ENCODE measurements at places on chromosomes 7 and 10. TPM values are rescaled to one million over a fixed set of nuclear protein-coding genes. Genes with fewer than 3 reads are reported as not detected.

DNA sequence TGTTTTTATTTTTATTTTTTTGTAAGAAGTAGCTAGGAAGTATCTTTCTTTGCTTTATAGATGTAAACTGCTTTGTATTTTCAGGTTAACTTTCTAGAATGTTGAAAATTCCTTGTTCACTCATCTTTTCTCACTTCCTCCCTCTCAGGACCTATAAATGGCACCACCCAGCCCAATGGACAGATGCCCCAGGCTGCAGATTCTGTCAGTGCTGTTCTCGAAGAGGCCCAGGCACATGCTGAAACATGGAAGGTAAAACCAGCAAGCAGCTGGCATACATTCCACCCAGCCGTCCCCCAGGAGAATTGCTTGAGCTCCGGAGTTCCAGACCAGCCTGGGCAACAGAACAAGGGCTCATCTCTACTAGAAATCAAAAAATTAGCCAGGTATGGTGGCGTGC, 47.1 kb upstream of the PDSS1 start:
- DNase-seq = no peak
- H3K27ac ChIP-seq = no peak overlapping the region
- H3K4me3 ChIP-seq = no peak overlapping the region
- H3K4me1 ChIP-seq = no peaks in the 10 kb centered on the region
- no peaks in the 10 kb centered on the region for H3K27me3 ChIP-seq

The CDK13 gene
- 56.7 TPM for total RNA-seq

DNA sequence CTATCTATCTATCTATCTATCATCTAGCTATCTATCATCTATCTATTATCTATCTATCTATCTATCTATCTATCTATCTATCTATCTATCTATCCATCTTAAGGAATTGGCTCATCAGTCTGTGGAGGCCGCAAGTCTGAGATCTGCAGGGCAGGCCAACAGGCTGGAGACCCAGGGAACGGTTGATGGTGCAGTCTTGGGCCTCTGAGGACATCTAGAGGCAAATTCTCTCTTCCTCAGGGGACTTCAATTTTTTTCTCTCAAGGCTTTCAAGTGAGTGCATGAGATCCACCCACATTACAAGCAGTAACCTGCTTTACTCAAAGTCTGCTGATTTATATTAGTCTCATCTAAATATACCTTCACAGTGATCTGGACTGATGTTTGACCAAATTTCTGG, 197.0 kb downstream of the GLRX3 start:
- H3K27ac ChIP-seq = no peak overlapping the region
- H3K4me3 ChIP-seq = no peak overlapping the region
- H3K27me3 ChIP-seq = no peaks in the 10 kb centered on the region
- H3K4me1 ChIP-seq = no peaks in the 10 kb centered on the region
- no peaks in the 10 kb centered on the region for H3K36me3 ChIP-seq

DNA sequence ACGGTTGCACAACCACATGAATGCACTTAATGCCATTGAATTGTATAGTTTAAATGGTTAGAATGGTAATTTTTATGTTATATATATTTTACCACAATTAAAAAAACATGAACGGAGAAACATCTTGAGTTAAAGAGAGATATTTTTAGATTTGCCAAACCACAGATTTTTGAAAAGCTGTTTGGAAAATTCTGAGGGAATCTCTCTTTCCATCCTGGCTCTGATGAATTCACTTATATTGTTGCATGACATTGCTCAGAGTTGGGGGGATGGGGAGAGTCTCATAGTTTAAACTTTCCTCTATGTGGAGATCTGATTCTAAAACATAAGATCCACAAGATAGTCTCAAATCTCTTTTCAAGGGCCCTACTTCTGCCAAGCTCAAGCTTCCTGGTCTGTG, 275.0 kb upstream of the NPVF start:
- H3K27me3 ChIP-seq = no peaks in the 10 kb centered on the region
- no peak overlapping the region for H3K4me3 ChIP-seq
- no peaks in the 10 kb centered on the region for H3K4me1 ChIP-seq
- no peak for DNase-seq
- no peak overlapping the region for H3K27ac ChIP-seq

The UMAD1 gene
- total RNA-seq = 6.6 TPM

- H3K36me3 ChIP-seq = no peaks in the 10 kb centered on the region
- H3K27ac ChIP-seq = no peak overlapping the region
- no peak for DNase-seq
- no peaks in the 10 kb centered on the region for H3K4me1 ChIP-seq
- peaks cover 3% of the 10 kb centered on the region for H3K27me3 ChIP-seq
- no peak overlapping the region for H3K4me3 ChIP-seq
Measured at GRCh38 chr10:49601857-49602256, 8.3 kb upstream of the SLC18A3 start.

The ITGA8 gene
- 0.12 TPM for total RNA-seq

The OR2A42 gene
- total RNA-seq = not detected

DNA sequence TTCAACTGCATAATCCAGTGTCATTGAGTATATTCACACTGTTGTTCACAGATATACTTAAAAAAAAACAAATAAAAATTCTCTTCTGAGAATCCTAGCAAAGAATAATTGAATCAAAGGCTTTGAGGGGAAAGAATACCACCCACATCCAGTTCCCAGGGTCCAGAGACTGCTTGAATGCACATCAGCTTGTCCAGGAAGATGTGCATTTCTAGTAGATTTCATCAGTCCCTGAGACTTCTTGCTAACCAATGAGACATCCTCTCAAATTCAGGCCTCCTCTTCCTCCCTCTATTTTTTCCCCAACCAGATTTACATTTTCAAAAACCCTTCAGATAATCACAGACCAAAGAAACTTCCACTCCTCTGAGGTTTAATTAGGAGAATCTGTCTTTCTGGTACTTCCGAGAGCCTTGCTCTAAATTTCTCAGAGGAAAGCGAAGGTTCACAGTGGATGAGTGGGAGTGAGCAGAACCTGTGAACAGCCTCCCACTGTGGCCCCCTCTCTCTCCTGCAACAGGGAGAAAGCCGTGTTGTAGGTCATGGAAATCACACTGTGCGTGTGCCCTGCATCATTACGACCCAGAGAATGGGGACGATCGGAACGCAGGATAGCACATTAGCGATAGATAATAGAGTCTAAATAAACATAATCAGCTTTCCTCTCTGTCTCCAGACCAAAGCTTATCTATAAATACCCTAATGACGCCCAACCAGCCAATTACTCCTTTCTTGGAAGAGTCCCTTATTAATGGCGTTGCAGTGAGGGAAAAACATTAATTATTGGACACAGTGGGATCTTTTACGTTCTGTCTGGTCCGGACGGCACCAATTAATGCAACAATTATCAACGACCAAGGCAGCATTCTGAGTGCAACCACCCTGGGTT, 212.5 kb downstream of the EMX2 start:
- no peaks in the 10 kb centered on the region for H3K36me3 ChIP-seq
- H3K4me1 ChIP-seq = no peaks in the 10 kb centered on the region
- no peak for DNase-seq
- no peak overlapping the region for H3K27ac ChIP-seq
- no peak overlapping the region for H3K4me3 ChIP-seq

- no peaks in the 10 kb centered on the region for H3K4me1 ChIP-seq
- no peak for DNase-seq
- H3K27me3 ChIP-seq = no peaks in the 10 kb centered on the region
Measured at GRCh38 chr7:134959810-134960209, 26.5 kb upstream of the AGBL3 start.

DNA sequence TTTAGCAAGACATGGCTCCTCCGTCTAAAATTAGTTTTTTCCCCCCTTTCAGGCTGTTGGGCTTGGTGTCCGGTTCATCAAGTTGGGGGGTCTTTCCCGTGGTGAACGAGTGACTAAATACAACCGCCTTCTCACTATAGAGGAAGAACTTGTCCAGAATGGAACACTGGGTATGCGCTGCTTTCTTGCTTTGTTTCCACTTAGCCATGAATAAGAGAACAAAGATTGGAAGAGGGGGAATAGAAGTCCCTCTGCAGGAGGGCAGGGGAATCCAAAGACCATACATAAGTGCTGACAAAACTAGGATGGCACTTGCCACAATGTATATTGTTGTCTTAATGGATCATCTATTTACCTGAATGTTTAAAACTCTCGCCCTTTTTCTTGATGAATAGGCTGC, 30.5 kb downstream of the ENO4 start:
- H3K4me1 ChIP-seq = no peaks in the 10 kb centered on the region
- no peak overlapping the region for H3K27ac ChIP-seq
- no peaks in the 10 kb centered on the region for H3K36me3 ChIP-seq
- H3K27me3 ChIP-seq = no peaks in the 10 kb centered on the region
- DNase-seq = no peak

Data from endothelial cell of umbilical vein (primary cell).